Esophagus squamous epithelium (tissue), 5 donors: ENCODE measurements at places on chromosomes 5 and 9. TPM values are rescaled to one million over a fixed set of nuclear protein-coding genes. Genes with fewer than 3 reads are reported as not detected.

- DNase-seq = no peak
These were observed 71.2 kb downstream of the MTAP start for GRCh38 chr9:21873540-21874221.

DNA sequence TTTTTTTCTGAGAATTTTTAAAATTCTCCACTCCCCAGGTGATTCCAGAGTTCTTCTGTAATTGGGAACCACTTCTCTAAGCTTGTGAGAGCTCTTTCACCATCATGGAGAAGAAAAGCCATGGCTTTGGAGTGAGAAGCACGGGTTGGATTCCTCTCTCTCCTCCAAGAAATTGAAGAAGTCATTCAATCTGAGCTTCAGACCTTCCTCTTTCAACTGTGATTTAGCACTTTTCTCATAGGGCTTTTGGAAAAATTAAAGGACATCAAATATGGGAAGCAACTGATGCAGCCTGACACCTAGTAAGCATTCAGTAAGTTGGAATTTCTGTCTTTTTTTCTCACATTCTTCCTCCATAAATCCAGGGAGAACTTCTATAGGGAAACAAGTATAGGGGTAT, 580.4 kb upstream of the KLF4 start:
- DNase-seq = no peak

SLC31A1 gene
- 22.7 TPM for total RNA-seq

KIF20A gene
- total RNA-seq = 21.8 TPM

CAST gene
- 373 TPM for total RNA-seq

- DNase-seq = no peak
These were observed 44.0 kb upstream of the GLRX start for GRCh38 chr5:95866435-95867040.

DNA sequence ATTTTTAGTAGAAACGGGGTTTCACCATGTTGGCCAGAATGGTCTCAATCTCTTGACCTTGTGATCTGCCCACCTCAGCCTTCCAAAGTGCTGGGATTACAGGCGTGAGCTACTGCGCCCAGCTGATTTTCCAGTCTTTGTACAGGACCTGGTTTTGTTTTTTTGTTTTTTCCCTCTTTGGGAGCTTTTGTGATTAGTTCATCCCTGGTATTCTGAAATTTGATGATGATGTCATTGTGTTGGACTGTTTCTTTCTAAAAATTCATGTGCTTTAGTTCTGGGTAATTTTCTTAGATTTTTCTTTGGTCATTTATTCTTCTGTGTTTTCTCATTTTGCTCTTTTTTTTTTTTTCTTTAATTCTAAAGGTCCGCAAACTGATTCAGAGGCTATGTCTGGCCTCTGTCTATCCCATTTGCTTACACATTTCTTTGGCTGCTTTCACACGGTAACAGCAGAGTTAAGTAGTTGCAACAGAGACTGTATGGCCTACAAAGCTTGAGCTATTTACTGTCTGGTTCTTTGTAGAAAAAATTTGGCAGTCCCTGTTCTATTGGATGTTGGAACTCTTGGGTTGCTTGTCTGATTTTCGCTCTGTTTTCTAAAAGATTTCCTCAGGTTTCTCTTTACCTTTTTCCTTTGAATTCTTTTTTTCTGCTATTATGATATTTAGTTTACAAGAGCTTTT, 24.8 kb downstream of the STX17 start:
- DNase-seq = no peak

- no peak for DNase-seq
These were observed 32.0 kb upstream of the SPTLC1 start for GRCh38 chr9:92147030-92147851.

GRCh38 chr9:27755846-27756245, 182.6 kb upstream of the C9orf72 start:
- no peak for DNase-seq

DNA sequence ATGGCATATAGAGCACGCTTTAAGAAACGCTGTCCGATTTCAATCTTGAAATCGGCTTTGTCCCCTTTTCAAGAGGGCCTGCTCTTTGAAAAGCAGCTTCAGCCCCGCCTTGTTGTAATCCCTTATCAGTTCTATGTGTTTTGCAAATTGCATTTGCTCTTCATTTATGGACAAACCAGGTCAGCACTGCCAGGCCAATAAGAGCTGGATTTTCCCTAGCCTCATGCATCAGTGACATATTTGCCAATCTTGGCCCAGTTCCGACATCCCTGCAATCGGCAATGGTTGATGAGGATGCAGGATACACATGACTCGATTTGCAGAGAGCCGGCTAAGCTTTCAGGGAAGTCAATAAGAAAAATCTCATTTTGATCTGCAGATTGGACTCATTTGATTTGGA, 529.1 kb upstream of the CLINT1 start:
- DNase-seq = no peak

DNA sequence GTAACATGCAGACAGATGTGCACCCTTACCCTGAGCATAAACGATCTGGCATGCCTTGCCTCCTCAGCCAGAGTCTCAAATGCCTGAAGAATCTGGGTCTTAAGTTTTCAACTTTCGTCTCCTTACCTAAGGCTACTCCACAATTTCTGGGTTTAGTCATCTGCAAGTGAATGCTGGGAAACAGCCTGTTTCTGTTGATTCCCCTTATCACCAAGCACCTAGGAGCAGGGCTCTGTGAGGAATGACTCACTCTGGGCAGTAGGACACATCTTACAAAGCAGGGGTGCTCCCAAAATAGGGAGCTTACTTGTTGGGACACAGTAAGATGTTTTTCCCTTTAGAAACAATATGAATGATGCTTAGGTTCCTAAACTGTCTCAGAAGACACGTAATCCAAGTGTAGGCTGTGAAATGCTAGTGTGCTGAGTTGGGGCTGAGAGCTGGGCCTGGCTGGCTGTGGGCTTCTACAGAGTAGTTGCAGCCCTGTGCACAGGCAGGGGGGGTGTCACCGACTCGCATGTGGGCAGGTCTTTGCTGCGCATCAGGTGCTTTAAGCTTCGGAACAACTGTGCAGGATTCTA, 58.0 kb downstream of the DAP start:
- DNase-seq = no peak

PDE8B gene
- 1.4 TPM for total RNA-seq

DNA sequence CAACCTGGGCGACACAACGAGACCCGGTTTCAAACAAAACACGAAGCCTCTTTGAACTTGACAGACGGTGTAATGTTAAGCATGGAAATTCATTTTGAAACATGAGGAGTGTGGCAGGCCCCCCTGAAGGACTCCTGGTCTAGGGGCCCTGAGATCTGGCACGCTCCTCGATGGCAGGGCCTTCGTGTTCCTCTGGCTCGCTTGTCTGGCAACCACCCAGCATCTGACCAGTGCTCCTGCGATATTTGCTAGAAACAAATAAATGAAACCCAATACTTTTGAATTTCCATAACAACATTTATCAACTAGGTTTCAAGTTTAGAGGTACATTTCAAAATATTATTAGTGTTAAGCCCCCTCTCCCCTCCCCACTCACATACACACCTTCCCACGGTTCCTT, 193.0 kb downstream of the ERCC6L2 start:
- DNase-seq = no peak

DNA sequence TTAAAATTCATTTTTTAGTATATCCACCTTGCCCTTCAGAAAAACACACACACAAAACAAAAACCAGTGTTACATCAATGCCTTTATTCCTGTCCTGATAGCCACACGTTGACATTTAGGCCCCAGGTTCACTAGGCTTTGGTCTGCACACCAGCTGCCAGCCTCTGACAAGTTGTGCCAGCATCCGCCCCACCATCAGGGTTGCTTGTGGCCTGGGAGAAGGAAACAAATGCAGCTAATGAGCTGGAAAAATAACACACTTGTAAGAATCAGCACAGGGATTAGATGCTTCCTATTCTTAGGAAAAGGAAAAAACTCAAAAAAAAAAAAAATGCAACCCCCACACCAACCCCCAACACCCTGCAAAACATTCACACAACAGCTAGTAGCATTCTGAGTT, 404.0 kb upstream of the GRIA1 start:
- DNase-seq = no peak

DNA sequence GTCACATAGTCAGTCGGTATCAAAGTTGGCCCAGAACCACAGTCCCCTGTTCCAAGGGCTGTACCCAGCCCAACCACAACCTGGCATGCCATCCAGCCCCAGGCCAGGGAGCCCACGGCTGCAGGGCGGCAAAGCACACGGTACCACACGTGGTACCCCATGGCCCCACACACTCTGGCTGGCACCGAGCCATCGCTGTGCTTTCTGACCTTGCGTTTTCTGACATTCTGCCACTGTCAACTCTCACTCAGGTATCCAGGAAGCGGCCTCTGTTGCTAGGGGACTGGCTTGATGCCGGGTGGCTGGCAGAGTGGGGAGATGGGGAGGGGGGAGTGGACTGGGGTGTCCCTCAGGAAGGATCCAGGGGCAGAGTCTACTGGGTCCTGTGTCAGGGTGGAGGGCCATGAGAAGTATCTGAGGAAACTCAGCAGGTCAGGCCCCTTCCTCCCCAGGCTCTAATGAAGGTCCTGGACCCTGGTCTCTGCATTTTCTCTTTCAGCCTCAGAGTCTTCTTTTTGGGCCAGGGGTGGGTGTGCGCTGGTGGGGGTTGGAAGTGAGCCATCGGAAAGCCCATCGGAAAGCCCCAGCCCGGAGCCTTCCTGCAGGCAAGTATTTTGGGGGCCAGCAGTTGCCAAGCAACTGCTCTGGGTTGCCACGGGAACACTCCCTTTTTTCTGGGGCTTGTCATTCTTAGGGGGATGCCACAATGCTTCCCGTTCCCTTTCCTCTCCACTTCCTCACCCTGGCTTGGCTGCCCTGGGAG, 21.0 kb upstream of the RALGDS start:
- DNase-seq = no peak

LCN2 gene
- 36.2 TPM for total RNA-seq

TMEM215 gene
- not detected for total RNA-seq

DNA sequence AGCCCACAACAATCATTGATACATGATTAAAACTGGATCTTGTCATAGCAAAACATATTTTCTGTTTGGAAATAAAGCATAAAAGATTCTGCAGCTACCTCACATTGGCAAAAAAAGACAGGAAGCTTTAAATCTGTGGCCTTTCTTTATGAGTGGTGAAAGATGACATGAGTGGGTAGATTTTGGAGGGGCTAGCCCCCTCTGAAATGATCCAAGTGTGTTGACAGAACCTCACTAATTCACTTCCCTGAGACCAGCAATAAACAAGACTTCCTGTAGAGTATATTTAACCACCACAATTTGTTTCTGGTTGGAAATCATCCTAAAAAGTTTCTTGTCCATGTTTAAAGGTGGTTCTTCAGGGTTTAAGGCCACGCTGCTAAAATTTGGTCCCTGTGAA, 530.8 kb downstream of the SPATA31D1 start:
- no peak for DNase-seq

- DNase-seq = no peak
These were observed 9.8 kb upstream of the CCDC69 start for GRCh38 chr5:151233616-151234085.

- no peak for DNase-seq
These were observed 11.8 kb downstream of the ADAMTSL1 start for GRCh38 chr9:18485714-18486113.

GRCh38 chr5:125148706-125149105, 402.3 kb upstream of the ZNF608 start:
- no peak for DNase-seq

GRCh38 chr9:136203408-136204144, 1.4 kb downstream of the LHX3 start:
- DNase-seq = no peak

DNA sequence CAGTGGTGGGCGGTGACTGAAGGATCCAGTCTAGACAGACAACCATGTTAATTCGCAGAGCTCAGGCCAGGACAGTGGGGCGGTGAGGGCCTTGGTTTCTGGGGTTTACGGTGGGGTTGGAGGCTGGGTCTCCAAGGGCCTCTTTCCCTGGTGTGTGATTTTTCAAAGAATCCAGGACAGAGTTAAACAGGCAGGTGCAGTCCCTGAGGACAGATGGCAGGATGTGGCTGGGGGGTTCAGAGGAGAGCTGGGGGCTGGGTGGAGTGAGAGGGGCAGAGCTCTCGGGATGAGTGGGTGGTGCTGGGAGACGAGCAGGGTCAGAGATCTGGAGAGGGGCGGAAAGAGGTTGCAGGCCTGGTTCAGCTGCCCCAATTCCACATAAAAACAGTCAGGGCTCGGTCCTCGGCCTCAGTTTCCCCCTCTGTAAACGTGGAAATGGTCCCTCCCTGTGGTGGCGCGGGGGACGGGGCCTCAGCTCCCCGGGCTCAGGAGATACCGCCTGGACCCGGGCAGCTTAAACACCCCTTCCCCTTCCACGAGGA, 145.9 kb downstream of the GAPVD1 start:
- DNase-seq = no peak

IL7R gene
- 10.6 TPM for total RNA-seq

GRCh38 chr5:145887217-145887616, 14.4 kb upstream of the GRXCR2 start:
- no peak for DNase-seq

DNA sequence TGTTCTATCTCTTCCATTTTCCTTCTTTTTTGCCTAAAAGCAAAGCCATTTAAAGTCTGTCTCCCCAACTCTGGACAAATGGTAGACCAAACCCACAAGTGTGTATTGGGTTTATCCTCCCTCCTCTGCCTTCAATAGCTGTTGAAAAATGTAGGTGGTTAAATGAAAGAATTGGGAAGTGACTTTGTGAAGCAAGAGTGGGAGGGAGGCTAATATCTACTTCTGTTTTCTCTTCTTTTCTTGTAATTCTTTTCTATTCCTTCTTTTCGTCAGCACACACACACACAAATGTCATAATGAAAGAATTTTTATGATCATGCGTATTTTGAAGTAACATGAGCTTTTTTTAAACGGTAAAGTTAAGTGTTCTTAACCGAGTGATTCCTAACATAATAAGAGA, 3.8 kb downstream of the CCDC152 start:
- DNase-seq = no peak

GRCh38 chr5:175521313-175521833, 43.0 kb downstream of the SFXN1 start:
- DNase-seq = no peak

- DNase-seq = no peak
These were observed 9.1 kb upstream of the ADAM19 start for GRCh38 chr5:157584628-157585027.

DNA sequence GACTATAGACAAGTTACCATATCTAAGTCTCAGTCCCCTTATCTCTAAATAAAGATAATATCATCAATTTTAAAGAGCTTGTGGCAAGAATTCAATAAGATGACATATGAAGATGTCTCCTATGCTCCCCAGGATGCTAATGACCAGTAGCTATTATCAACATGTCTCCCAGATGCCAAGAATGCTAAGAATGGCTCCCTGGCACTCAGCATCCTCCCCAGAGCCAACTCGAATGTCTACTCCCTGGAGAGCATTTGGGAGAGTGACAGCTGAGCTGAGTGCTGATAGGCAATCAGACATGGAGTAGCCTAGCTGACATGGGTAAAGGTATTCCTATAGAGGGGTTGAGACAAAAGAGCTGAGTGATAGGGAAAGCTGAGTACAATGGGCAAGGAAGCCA, 15.9 kb downstream of the P4HA2 start:
- no peak for DNase-seq

DNA sequence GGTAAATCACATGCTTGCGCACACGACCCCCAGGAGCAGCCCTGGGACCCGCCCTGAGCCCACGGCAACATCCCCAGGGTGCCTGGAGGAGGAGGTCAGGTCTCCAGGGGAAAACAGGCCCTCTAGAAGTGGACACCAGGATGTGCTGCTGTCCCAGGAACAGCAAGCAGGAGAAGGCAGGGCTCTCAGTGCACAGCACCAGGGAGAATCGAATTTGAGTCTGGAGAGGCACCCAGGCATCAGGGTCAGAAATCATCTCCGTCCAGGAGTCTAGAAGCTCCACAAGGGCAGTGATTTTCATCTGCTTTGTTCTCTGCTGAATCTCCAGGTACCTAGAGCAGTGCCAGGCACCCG, 93.6 kb downstream of the PAX5 start:
- DNase-seq = no peak

GRCh38 chr9:138009803-138010690, 132.5 kb downstream of the CACNA1B start:
- no peak for DNase-seq
